ENCODE measurements at places on chromosomes 7 and 10. TPM values are rescaled to one million over a fixed set of nuclear protein-coding genes. Genes with fewer than 3 reads are reported as not detected.

Gene PPP3CB
- 25.7 TPM for total RNA-seq

Gene PAOX
- 5.6 TPM for total RNA-seq

Gene SLC26A4
- total RNA-seq = 1.1 TPM

GRCh38 chr7:2526659-2527504 lies 7.3 kb downstream of the LFNG start:
- DNase-seq = no peak

Gene MALRD1
- total RNA-seq = not detected

Gene COL28A1
- total RNA-seq = 0.09 TPM

GRCh38 chr10:110820321-110820814 lies 51.4 kb upstream of the PDCD4 start:
- DNase-seq = no peak

- no peak for DNase-seq
Observed at GRCh38 chr10:87827681-87828080, 9.7 kb upstream of the ATAD1 start.

- DNase-seq = no peak
Observed at GRCh38 chr10:71084818-71085126, 127.6 kb upstream of the UNC5B start.

GRCh38 chr7:114181280-114181679 lies 233.3 kb upstream of the FOXP2 start:
- DNase-seq = no peak

GRCh38 chr10:102322914-102323313 lies 72.6 kb upstream of the NFKB2 start:
- no peak for DNase-seq

DNA sequence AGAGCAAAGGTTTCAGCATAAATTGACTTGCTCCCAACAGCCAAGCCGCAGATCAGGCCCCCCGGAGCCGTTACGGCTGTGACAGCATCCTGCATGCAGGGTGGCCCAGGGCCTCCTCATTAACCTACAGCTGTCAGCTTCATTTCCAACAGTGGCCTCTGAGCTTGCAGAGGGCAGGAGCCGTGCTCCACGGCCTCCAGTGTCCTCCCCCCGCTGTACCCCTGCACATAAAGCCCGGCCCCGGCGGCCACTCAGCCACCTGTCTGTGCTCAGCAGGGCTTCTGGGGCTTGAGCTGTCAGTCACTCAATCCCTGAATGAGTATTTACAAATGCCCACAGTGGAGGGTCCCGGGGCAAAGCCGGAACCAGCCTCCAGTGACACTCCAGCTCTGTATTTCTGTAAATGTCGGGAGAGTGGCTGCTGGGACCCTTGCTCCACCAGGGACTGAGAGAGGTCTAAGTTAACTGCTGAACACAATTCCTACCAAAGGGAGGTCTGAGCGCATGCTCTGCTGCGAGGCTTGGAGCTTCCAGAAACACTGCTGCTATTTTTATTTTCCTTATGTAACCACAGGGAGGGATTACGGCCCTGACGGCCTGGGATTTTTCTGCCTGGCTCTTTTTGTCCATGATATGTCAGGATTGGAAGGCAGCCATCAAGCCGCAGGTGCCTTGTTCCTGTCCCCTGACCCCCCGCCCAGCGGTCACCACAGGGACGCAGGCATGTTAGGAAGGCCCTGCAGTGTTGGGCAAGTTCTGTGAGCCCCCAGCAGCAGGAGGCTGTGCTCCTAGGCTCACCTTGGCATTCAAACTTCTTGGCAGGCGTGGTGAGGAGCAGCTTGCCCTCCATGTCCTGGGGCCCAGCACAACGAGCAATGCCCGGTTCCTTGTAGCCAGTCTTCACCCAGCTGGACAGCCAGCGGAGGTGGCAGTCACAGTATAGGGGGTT lies 165.0 kb downstream of the SLIT1 start:
- no peak for DNase-seq

DNA sequence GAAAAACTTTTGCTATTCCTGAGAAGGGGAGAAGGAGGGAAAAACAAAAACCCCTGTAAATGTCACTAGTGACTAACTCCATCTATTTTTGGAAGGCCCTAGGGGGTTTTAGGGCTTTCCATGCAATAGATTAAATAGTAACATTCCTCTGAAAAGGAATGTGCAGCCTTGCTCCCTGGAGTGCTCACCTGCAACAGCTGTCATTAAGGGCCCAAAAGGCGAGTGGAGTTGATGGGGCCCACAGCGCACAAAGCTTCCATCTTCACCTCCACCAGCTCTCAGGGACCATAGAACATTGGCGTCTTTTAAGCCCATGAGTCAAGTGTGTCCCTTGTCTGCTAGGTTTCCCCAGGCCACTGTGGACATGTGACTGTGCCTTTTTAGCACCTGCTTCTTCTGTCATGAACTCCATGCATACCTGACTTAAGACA lies 58.0 kb upstream of the IL6 start:
- DNase-seq = no peak

DNA sequence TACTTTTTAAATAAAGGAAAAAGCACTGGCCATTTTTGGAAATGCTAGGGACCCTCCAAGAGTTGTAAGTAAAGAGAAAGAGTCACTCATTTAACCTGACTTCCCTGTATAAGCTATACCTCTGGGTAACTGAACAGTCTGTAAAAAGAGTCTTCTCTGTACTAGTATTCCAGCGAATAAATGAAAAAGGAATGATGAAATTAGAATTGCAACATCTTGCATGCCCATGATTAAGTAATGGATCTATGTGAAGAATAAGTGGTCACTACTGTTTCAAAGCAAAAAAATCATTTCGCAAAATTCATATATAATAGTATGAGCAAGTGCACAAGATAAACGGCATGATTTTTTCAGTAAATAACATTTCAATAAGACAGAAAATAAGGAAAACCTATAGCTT lies 116.8 kb downstream of the ZFAND4 start:
- no peak for DNase-seq

DNA sequence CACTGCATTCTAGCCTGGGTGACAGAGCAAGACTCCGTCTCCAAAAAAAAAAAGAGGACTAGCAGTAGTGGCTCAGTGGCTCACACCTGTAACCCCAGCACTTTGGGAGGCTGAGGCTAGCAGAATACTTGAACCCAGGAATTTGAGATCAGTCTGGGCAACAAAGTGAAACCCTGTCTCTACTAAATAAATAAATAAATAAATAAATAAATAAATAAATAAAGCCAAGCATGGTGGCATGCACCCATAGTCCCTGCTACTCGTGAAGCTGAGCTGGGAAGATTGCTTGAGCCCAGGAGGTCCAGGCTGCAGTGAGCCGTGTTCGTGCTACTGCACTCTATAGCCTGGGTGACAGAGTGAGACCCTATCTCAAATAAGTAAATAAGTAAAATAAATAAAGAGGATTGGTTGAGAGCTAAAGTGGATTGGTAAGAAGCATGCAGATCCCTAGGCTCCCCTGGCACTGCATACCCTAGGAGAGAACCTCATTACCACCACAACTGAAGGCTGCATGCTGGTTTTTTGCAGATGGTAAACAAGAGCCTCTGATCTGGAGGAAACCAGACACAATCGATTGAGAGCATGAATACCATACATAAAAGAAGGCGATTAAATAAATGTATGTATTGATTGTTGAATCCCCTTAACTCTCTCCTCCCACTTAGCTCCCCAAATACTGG lies 163.2 kb downstream of the REEP3 start:
- DNase-seq = no peak

DNA sequence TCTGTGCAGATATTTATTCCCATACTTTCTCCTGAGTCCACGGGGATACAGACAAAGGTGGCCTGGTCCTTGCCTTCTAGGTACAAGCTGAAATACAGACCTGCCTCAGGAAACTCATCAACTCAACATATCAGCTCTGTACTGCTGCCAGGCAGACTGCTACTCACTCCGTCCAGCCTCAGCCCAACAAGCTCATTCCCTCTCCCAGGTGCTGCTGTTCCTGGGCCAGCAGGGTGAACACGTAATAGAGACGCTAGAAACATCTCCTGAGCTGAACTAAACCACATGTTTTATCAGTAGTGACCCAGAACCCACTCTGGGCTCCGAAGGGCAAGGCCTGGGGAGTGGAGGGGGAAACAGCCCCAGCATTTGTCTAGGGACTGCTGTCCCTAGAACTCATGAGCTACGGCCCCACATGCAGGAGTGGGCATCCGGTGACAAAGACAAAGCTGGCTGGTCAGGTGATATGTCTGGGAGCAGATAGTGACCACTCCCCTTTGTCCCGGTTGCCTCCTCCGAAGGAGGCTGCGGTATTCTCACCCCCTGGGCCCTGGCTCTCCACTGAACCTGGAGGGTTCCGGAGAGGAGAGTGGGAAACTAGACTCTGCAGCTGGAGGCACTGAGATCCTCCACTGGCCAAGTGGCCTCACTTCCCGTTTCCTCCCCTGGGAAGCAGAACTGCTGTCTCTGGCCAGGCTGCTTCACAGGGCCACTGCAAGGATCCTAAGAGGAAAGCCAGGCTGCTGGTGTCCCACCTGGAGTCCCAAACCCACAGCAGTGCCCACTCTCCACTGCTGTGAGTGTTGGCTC lies 116.1 kb downstream of the FAM53B start:
- DNase-seq = no peak

Gene HMX2
- total RNA-seq = 0.60 TPM

GRCh38 chr10:31456468-31456867 lies 137.5 kb downstream of the ZEB1 start:
- DNase-seq = no peak

Gene FMC1
- 11.5 TPM for total RNA-seq

DNA sequence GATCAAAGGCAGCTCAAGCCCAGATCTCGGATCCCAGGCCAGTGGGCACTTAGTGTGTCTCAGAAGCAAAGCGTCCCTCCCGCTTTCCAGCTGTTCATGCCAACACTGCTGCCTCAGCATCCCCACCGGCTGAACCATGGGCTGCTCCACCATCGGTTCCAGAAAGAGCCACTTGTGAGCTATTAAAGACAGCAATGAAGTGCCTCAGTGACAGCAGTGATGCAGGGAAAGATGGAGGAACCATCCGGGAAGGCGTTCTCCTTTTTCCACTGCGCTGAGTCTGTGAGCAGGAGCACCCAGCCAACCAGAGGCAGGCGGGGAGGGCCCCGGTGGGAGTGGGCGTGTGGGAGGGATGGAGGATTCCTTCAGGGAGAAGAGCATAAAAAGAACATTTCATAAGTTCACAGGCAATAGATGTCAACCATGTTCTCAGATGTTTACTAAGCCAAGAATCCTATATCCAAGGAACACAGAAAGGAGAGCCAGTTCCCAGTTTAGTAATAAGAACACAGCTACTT lies 96.2 kb upstream of the MKI67 start:
- no peak for DNase-seq

Gene CYTH3
- total RNA-seq = 1.2 TPM

DNA sequence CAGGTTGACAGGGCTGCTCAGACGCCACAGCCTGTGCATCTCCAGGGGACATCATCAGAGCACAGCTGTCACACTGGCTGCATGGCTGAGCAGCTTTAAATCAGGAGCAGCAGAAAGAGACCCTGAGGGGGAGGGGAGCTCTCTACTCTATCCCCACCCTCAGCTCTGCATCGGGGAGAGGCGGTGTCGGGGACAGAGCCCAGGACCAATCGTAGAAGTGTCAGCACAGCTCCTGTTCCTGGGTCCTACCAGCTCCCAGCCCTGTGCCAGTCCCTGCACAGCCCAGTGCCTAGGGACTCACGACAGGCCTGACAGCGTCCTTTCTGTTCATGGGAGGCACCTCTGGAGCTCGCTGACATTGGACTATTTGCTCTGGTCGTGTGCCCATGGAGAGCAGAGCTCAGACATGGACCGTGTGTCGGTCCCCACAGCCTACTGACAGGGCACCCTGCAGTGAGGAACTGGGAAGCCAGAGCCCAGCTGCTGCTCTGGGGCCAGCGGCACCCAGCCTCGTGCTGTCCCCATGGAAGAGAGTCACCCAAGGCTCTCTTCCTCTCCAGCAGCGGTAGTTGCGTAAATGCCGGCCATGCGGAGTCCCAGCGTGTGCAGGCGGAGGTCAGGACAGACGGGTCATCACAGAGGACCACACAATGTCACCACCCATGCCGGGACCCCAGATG lies 20.4 kb upstream of the ANTXRL start:
- DNase-seq = no peak

Gene AZGP1
- 0.43 TPM for total RNA-seq

- DNase-seq = peak; percentile 62
Observed at GRCh38 chr7:92631067-92631849, 41.1 kb upstream of the FAM133B start.

Gene PDE1C
- total RNA-seq = not detected

Gene SSMEM1
- total RNA-seq = not detected

- DNase-seq = peak; percentile 45
Observed at GRCh38 chr10:103470761-103471653, 8.0 kb downstream of the CALHM3 start.

GRCh38 chr7:82166260-82167015 lies 277.1 kb downstream of the CACNA2D1 start:
- no peak for DNase-seq

DNA sequence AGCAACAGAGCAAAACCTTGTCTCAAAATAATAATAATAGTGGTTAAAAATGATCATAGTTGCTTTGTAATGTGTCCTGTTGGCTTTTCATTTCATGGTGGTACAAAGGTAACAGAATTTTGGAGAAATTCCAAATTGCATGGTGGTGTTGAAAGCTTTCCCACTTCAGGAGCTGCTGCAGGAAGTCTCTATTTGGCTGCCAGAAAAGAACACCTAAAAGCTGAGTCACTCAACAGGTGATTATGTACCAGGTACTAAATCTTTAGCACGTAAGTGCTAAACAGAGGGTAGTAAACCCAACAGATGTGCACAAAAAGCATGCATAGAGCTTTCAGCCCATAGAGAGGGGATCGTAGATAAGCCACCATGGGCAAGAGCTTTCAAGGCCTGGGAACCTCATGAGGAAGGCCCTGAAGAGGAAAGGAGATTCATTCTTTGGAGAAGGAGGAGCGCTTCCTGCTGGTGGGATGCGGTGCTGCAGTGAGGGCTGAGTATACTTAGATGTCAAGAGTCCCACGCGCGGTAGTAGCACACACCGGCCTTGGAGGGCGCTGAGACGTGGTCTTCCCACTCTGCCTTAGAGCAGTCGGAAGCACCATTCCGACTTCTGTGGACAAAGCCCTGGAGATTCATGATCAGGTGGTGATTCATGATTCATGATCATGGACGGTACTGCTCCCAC lies 118.7 kb downstream of the RALA start:
- no peak for DNase-seq

GRCh38 chr10:47312663-47312995 lies 9.6 kb upstream of the GDF2 start:
- no peak for DNase-seq

Gene FRMD4A
- 0.49 TPM for total RNA-seq
